ENCODE measurements at places on chromosomes 16 and 17. TPM values are rescaled to one million over a fixed set of nuclear protein-coding genes. Genes with fewer than 3 reads are reported as not detected.

The CCL14 gene
- total RNA-seq, result not detected

The BOLA2 gene
- 9.0 TPM for total RNA-seq

The KRT20 gene
- total RNA-seq, result not detected

The CES5A gene
- total RNA-seq, result not detected

The CSH1 gene
- total RNA-seq, result not detected

The ABCA9 gene
- 0.13 TPM for total RNA-seq

The LITAFD gene
- not detected for total RNA-seq

The ZNF821 gene
- total RNA-seq, result 10.3 TPM

The UBE2I gene
- 239 TPM for total RNA-seq

The CRYBA1 gene
- total RNA-seq, result 1.0 TPM

The PNMT gene
- total RNA-seq, result not detected

The SPIRE2 gene
- 6.5 TPM for total RNA-seq

The XAF1 gene
- total RNA-seq, result not detected

The MYH8 gene
- not detected for total RNA-seq

The OR4D1 gene
- total RNA-seq, result 0.13 TPM

The CACNG1 gene
- total RNA-seq, result not detected

The KRTAP4-4 gene
- total RNA-seq, result not detected

The TNFRSF17 gene
- not detected for total RNA-seq

The TMEM235 gene
- 0.09 TPM for total RNA-seq

- DNase-seq, result peak; percentile 16
These were observed 30.4 kb upstream of the DHX8 start for GRCh38 chr17:43453331-43453812.

DNA sequence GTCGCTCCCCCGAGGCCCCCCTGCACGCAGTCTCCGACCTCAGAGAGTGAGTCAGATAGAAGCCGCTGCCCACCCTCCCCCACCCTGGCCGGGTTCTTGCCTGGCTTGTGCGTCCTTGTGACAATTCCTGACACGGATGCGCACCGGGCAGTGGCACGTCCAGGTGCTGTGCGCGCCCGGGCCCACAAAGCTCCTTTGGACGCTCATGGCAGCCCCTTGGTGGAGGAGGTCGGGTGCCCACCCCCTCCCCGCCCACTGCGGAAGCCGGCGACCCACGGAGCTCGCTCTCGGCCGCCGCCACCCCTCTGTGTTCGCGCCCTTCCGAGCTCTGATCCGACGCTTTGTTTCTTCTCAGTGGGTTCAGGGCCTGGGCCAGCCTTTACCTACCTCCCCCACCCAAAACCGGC lies 662 bp upstream of the TUBB3 start:
- DNase-seq, result peak; percentile 75

GRCh38 chr16:84914273-84914672 lies 94.5 kb downstream of the CRISPLD2 start:
- DNase-seq, result no peak

GRCh38 chr17:17971431-17972125 lies 622 bp downstream of the TOM1L2 start:
- DNase-seq, result peak; percentile 36

GRCh38 chr16:12349936-12350850 lies 373.7 kb downstream of the SNX29 start:
- no peak for DNase-seq

DNA sequence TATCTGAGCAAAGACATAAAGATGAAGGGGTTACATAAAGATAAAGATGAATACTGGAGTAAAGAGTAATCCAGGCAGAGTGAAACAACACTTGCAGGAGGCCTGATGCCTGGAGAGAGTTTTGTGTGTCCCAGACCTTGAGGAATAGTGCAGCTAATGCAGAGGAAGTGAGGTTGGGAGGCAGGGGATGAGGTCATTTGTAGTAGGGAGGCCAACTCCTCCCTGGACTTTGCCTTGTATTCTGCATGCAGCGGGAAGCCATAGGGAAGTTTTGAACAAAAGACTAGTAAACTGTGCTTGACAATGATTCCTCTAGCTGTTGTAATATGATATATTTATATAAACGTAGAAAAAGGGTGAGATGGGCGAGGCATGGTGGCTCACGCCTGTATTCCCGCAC lies 356.6 kb downstream of the KCNJ2 start:
- DNase-seq, result no peak

GRCh38 chr17:28878981-28879380 lies 18.6 kb downstream of the FLOT2 start:
- DNase-seq, result peak; percentile 54

GRCh38 chr17:73342050-73342522 lies 30.3 kb upstream of the CDC42EP4 start:
- DNase-seq, result peak; percentile 93

- DNase-seq, result no peak
These were observed 391.7 kb downstream of the XYLT1 start for GRCh38 chr16:17078931-17079631.

DNA sequence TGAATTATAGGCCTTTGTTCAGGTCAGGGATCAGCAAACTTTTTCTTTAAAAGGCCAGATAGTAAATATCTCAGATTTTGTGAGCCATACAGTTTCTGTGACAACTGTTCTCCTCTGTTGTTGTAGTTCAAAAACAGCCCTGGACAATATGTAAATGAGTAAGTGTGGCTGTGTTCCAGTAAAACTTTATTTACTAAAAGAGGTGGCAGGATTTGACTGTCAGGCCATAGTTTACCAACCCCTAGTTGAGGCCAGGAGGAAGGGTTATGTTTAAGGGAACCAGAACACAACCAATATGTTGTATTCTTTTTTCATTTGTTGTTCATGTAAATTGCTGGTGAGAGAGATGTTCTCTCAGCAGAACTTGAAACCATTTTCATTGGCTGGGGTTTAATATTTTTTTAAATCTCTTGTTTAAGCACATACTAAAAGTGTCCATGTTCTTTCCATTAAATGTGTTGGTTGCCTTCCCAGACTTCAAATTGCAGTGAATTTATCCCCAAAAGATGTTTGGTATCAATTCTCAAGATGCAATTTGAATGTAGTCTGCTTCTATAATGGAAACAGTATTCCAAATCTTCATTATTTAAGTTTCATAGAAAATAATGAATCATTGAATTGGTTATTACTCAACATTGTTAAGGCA lies 260.3 kb downstream of the FTO start:
- no peak for DNase-seq

- DNase-seq, result no peak
These were observed 11.0 kb upstream of the CAPNS2 start for GRCh38 chr16:55555436-55555835.

DNA sequence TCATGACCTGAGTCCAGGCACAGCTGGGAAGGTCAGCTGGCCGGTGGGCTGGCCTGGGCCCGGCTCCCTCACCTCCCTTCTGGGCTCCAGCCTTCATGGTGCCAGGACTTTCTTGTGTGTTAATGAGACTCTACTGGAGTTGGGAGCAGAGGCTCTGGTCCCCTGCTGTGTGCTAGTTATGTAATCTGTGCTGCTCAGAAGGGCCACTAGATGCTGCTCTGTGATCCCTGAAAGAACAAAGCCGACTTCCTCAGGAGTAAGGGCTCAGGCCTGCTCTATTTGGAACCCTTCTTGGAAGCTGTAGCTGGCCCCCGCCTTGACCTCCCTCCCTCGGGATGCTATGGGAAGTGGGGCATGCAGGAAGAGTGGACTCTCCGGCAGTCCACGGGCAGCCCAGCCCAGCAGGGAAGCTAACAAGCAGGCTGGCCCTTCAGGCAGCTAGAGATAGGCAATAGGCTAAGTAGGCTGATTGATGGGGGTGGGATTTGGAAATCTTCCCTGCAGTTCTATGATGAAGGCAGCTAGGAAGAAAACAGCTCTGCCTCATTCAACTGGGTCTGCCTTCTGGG lies 3.3 kb upstream of the CDK5R1 start:
- peak; percentile 91 for DNase-seq

DNA sequence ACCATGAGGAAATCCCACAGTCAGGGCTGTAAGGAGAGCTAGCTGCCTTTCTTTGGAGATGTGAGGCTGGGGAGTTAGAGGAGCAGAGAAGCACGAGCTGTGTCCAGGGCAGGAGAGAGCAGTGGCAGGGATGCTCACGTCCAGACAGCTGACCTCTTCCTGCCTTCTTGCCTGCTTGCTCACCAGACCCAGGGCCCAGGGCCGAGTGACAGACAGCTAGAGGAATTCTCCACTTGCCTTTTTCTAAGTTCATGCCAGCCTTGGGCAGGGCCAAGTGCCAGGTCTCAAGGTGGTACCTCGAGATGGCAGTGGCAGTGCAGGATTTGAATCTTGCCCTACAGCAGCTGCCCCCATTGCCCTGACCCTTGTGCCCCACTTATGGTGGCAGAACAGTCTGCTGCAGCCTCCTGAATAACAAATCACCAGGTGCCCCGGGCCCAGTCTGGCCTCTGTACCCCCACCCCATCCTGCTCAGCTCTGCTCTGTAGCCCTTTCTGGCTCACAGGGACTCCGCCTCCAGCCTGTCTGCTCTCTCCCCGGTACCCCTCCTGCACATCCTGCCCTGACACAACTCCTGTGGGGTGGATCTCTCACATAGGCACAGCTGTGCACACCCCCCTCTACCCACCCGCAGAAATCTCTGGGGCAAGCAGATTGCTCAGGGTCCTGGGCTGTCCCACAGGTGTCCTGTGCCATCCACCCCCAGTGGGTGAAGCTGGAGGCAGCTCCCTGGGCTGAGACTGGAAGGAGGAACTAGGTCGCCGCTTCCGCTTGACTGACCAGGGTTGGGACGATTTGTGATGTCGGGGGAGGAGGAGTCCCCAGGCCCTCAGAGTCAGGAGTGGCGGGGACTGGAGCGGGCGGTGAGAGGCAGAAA lies 25.9 kb downstream of the GRIN2C start:
- DNase-seq, result peak; percentile 71

DNA sequence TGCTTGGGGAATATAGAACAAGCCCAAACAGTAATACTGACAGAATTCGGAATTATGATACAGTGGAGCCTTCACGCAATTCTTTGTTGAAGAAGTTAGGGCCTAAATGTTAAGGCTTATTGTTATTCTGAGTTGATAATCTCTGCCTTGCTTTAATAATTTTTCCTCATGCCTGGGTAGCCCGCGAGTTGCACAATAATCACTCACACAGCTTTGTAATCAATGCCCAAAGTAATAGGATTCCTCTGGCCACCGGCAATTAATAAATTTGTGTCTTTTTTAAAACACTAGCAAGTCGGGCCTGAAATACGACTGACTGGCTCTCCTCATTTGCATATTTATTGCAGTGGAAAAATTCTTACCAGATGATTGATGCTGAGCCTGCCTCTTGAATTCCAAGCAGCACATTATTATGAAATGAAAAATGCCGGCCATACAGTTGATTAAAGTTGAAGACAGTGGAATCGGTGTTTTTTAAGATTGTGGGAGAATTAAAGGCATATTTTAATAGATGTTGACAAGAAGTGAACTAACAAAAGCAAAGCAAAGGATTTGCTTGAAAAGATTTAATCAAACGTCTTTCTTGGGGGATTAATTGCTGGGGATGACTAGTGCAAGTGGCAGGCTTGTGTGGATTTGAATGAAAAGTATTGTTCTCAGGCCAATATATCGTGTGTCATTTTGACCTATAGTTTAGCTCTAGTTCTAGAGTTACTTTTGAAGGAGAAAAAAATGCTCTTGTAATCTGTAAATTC lies 30.2 kb downstream of the AATF start:
- DNase-seq, result no peak

GRCh38 chr17:15261802-15262290 lies 3.3 kb downstream of the PMP22 start:
- DNase-seq, result peak; percentile 45

GRCh38 chr16:5450409-5451104 lies 353.0 kb upstream of the EEF2KMT start:
- DNase-seq, result peak; percentile 77

DNA sequence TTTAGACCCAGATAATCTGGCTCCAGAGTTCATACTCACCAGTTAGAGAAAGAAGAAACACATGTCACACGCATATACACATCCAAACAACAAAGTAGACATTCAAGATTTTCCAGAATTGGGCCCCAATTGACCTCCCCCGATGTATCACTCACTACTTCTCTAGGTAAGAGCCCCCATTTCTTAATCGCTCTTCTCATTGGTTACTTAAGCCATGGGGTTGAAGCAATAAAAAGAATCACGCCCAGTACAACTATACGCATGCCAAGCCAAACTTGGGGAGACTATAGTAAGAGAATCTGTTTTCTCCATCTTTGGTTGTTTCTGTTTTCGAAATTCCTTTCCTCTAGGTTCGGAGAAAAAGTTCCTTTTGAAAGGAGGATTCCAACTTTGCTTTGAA lies 565 bp downstream of the DDX52 start:
- DNase-seq, result no peak

DNA sequence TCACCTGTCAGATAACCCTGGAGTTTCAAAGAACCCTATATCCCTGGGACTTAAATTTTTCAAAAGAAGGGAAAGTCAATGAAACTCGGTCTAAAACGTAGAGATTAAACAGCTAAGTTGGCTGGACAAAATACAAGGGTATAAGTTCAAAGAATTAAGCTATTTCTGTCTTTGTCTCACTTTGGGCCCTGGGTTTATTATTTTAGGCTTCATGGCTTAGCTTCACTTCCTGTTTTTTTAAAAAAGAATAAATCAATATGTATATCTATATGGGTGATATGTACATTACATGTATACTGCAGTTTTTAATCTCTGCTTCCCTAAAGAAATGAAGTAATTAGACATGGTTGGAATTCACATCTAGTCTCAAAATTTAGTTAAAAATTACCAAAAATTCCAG lies 132.3 kb downstream of the TRIM37 start:
- DNase-seq, result no peak

GRCh38 chr16:66144641-66145040 lies 221.8 kb upstream of the CDH5 start:
- DNase-seq, result no peak

DNA sequence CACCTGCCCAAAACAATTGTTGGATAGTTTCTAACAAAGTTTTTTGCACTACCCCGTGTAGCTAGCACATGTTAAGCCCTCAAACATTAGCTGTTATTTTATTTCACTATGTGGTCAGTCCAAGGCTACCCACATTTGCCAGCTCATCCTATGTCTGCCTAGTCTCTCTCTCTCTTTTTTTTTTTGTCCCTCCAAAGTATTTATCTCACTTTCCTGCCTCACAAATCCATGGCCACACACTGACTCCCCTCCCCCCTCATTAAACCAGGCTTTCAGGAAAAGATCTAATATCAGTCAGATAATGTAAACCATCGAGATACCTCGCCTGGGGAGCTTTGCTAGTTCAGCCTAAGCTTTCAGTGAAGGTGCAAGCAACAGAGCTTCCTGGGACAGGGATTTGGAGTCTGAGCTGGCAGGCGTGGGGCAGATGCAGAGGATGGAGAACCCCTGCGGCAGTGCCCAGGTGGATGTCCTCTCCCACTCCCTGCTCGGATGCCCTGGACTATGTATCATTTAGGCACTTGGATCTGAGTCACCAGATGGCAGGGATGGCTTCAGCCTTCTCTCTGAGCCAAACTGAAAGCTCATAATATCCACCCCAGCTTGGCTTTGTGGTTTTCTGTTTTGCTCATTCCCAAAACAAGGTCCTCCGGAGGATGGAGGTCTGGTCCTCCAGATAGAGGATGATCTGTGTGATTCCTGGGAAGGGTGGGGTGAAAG lies 73.7 kb upstream of the FOXF1 start:
- DNase-seq, result no peak

GRCh38 chr16:65125322-65125721 lies 3.5 kb upstream of the CDH11 start:
- no peak for DNase-seq

DNA sequence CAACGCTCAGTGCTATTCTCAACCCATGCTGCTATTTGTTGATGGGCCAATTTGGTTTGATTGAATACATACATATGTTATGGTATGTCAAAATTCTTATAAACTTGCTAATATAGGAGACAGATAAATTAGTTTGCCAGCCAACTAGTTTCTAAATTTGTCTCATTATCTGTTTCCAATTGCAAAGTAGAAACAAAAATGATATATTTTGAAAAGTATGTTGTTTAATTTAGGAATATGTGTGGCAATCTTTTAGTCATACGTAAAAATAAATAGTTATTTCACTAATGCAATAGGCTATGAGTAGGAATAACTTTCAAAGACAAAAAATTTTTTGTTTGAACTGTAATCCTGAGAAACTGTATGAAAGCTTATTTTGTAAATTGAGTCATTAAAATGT lies 210.6 kb upstream of the KCNJ16 start:
- DNase-seq, result no peak

All from neural progenitor cell (in vitro differentiated cells).